Occipital lobe (tissue), 3 donors: ENCODE measurements at places on chromosomes 16 and 17.

DNA sequence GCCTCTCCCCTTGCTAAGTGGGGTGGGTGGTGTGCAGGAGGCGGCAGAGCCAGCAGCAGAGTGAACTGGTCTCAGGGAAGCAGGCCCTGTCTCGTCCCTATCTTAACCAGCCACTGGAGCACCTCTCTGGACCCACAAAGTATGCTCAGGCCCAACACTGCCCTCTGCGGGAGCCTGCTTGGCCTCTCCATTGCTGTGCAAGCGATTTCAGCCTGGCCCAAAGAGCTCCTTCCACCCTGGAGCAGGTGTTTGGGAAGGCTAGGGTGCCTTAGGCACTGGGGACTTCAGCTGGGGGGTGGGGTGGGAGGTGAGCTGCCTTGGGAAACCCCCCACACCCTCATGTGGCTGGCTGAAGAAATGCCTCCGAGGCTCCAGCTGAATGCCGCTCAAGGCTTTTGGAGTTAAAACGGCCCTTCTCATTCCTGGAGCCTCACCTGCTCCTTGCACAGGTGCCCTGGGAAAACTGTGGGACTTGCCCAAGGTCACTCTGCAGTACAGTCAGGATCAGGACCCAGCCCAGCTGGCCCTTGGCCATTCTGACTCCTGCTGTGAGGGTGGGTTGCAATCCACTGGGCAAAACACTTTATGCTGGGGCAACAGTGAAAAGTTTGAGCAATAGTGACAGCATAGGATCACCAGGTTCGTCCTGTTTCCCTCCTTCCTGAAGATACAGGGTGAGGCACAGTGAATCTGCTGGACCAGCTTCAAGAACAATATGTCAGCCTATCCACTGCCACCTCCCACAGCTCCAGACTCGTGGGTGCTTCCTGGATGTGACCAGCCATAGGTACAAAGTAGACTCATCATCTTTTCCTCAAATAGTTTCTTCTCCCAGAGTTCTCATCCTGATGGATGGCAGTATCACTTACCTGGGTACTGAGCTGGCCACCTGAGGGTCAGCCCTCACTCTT lies 5.9 kb upstream of the UBE2O start:
- no peak for DNase-seq

DNA sequence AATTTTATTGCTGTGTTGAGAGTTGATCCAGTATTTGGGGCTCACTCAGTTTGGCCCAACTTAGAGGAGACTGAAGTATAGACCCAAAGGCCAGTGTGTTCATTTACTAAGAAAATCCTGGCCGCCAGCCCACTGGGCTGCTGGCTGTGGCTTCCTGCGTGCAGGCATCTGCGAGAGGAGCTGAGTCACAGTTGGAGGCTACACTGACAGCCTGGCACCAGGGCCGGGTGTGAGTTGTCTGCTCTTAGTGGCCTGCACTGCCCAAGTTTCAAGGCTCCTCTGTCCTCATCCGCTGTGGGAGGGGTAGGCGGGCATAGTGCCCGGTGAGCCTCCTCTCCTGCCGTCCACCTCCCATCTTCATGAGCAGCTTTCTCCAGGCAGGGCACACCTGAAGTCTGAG lies 54.2 kb downstream of the PLD6 start:
- peak; percentile 92 for DNase-seq

- no peak for DNase-seq
Observed at GRCh38 chr17:57723427-57724025, 21.6 kb downstream of the CCDC182 start.

- DNase-seq, result no peak
Observed at GRCh38 chr17:81517339-81518112, 4.9 kb upstream of the ACTG1 start.
